Heart right ventricle (tissue), 16 donors: ENCODE measurements at places on chromosomes 16 and 17. TPM values are rescaled to one million over a fixed set of nuclear protein-coding genes. Genes with fewer than 3 reads are reported as not detected.
A peak's percentile ranks its signal among the peaks of the same experiment; 100 is the strongest.

Gene ITGAX
- total RNA-seq, result 18.5 TPM

- no peak overlapping the region for H3K27ac ChIP-seq
- no peaks in the 10 kb centered on the region for H3K4me1 ChIP-seq
- H3K36me3 ChIP-seq, result no peaks in the 10 kb centered on the region
- no peak for DNase-seq
- H3K4me3 ChIP-seq, result no peak overlapping the region
Measured at GRCh38 chr16:79964104-79964503, 363.6 kb upstream of the MAF start.

GRCh38 chr17:43483674-43484551 lies at the start of gene DHX8:
TSS of gene DHX8 (plus strand) at chr17:43483975. CDS start at chr17:43484038, 63 bp downstream.
- peaks cover 39% of the 10 kb centered on the region for H3K4me1 ChIP-seq
- peak; percentile 98 for DNase-seq
- peak within 1 kb of the TSS; percentile 83 for H3K27ac ChIP-seq
- peak within 1 kb of the TSS; percentile 78 for H3K4me3 ChIP-seq
- no peaks in the 10 kb centered on the region for H3K27me3 ChIP-seq
- H3K36me3 ChIP-seq, result no peaks in the 10 kb centered on the region

- no peaks in the 10 kb centered on the region for H3K4me1 ChIP-seq
- no peak overlapping the region for H3K27ac ChIP-seq
Measured at GRCh38 chr17:80624864-80625263, 80.2 kb downstream of the RPTOR start.

GRCh38 chr16:9090101-9090959 lies 1.1 kb upstream of the HAPSTR1 start:
- no peaks in the 10 kb centered on the region for H3K27me3 ChIP-seq
- DNase-seq, result peak; percentile 54
- H3K36me3 ChIP-seq, result no peaks in the 10 kb centered on the region
- H3K27ac ChIP-seq, result peak overlapping the region; percentile 96

Gene SCNN1B
- total RNA-seq, result 0.23 TPM

GRCh38 chr17:73232587-73233373 lies 28.9 kb downstream of the CPSF4L start:
- H3K27ac ChIP-seq, result peak overlapping the region; percentile 89
- no peak for DNase-seq

DNA sequence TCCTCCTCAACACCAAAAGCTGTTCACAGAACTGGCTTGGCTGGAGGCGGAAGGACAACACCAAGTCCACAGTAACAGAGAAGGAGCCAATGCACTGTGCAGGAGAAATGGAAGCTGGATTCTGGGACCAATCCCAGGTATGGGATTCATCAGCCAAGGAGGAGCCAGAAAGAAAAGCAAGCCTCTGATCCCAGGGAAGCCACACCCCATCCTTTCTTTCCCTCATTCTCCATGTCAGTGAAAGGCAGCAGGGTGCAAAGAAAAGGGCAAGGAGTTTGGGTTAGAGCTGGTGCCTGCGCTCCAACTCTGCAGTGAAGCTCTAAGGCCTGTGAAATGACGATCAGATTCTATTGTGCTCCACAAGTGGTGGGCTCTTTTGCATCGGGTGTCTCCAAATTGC lies 11.0 kb downstream of the DCAKD start:
- H3K4me1 ChIP-seq, result peaks cover 64% of the 10 kb centered on the region
- no peaks in the 10 kb centered on the region for H3K27me3 ChIP-seq

DNA sequence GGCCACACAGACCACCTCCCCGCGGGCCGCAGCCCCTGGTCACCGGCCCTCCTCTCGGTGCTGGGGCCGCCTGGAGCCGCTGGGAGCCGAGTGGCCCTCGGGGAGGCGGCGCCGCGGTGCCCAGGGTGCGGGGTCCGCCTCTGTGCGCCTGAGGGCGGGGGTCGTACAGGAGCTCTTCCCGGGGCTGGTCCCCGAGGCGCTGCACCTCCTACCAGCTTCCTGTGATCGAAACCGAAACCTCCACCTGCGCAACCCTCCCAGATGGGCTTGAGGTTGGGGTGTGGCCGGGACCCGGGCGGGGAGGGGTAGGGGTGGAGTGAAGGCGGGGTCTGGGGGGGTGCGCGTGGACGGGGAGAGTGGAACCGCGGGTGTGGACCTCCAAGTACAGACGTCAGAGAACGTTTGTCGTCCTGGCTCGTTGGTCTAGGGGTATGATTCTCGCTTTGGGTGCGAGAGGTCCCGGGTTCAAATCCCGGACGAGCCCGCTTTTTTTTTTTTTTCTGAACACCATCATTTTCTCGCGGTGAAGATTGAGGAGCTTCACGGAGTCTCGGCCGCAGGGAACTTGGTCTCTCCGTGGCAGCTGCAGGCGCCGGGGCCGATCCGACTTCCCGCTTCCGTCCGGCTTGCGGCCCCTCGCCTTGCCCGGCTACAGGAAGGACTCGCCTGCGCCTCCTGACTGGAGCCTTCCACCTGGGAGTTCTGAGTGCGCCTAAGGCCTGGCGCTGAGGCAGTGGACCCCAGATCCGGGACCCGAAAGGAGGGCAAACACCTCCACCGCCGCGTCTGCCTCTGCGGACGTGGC lies 23.9 kb downstream of the ZNF213 start:
- H3K27ac ChIP-seq, result peak overlapping the region; percentile 94
- peak; percentile 88 for DNase-seq
- H3K36me3 ChIP-seq, result no peaks in the 10 kb centered on the region

Gene PIRT
- not detected for total RNA-seq

DNA sequence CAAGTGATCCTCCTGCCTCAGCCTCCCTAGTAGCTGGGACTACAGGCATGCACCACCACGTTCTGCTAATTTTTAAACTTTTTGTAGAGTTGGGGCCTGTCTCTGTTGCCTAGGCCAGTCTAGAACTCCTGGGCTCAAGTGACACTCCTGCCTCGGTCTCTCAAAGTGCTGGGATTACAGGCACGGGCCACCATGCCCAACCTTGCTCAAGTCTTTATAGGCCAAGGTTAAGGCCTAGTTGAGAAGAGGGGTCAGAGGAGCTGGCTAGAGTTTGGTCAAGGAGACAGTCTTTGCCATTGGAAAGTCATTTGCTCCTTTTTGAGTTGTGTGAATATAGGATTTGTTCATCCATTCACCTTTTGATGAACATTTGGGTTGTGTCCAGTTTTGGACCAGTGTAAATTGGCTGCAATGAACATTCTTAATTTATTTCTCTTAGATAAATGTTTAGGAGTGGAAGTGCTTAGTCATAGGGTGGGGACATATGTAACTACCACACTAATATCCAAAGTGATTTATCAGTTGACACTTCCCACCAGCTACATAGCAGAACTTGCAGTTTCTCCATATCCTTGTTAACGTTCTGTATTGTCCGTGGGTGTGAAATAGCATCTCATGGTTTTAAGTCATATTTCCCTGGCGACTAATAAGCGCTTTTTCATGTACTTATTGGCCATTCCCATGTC lies 30.7 kb upstream of the ARHGAP17 start:
- no peak for DNase-seq
- no peaks in the 10 kb centered on the region for H3K36me3 ChIP-seq
- no peak overlapping the region for H3K27ac ChIP-seq
- no peaks in the 10 kb centered on the region for H3K4me1 ChIP-seq
- H3K27me3 ChIP-seq, result no peaks in the 10 kb centered on the region

- H3K36me3 ChIP-seq, result no peaks in the 10 kb centered on the region
- no peak overlapping the region for H3K4me3 ChIP-seq
- no peak overlapping the region for H3K27ac ChIP-seq
Measured at GRCh38 chr17:54891176-54891821, 9.4 kb upstream of the TOM1L1 start.

DNA sequence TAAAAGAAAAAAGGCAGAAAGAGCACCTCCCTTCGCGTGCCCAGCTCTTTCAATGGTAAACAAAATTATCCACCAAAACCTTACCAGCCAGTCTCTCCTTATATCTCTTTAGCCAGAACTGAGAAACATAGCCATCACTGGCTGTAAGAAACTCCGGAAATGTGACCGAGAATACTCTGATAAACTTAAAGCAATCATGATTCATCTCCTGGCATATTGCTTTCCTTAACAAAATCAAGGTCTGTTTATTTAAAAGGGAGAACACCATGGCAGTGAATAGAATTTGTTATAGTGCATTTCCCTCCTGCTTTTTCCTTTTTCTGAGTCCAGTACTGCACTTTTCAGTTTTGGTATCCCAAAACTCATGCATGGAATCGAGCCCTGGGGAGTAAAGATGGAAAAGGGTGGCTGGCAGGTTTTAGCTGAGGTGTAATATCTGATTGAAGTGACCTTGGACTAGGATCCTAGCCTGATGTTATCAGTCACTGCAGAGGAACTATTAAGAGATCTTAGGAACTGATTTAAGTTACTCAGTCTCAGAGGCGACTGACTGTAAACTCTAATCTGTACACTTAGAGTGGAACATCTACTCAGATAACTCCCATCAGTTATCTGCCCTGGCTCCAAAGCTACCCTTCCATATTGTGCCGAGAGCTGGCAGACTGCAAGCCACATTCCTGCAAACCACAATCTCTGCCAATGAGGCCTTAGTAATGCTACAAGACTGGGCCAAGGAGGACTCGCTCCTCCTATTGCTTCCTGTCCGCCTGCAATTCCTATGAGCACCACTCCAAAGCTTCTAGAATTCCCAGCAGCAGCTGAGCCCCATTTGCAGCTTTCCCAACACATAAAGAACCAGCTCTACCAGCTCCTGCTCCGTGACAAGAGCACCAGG lies 7.4 kb upstream of the COX10 start:
- peaks cover 15% of the 10 kb centered on the region for H3K4me1 ChIP-seq
- no peaks in the 10 kb centered on the region for H3K27me3 ChIP-seq
- no peak overlapping the region for H3K4me3 ChIP-seq
- H3K27ac ChIP-seq, result no peak overlapping the region
- H3K36me3 ChIP-seq, result no peaks in the 10 kb centered on the region

GRCh38 chr16:57623251-57624043 lies 5.0 kb upstream of the ADGRG1 start:
- H3K4me1 ChIP-seq, result peaks cover 30% of the 10 kb centered on the region
- no peak overlapping the region for H3K4me3 ChIP-seq
- H3K27me3 ChIP-seq, result no peaks in the 10 kb centered on the region

- H3K27me3 ChIP-seq, result peaks cover 84% of the 10 kb centered on the region
- no peak for DNase-seq
Measured at GRCh38 chr17:41530062-41531048, 2.2 kb upstream of the KRT19 start.

Gene NAGS
- total RNA-seq, result 0.76 TPM

Gene KRTAP2-2
- not detected for total RNA-seq

- no peaks in the 10 kb centered on the region for H3K27me3 ChIP-seq
- no peak for DNase-seq
- H3K4me1 ChIP-seq, result peaks cover 71% of the 10 kb centered on the region
Measured at GRCh38 chr16:87368029-87368770, 15.4 kb downstream of the FBXO31 start.

GRCh38 chr17:4474093-4474492 lies 24.6 kb upstream of the SPNS2 start:
- H3K27ac ChIP-seq, result peak overlapping the region; percentile 33
- H3K4me1 ChIP-seq, result peaks cover 19% of the 10 kb centered on the region

Gene HS3ST3A1
- total RNA-seq, result 0.53 TPM

- no peaks in the 10 kb centered on the region for H3K36me3 ChIP-seq
- DNase-seq, result no peak
- no peaks in the 10 kb centered on the region for H3K27me3 ChIP-seq
- H3K4me3 ChIP-seq, result no peak overlapping the region
- no peak overlapping the region for H3K27ac ChIP-seq
Measured at GRCh38 chr16:48887646-48888210, 277.7 kb upstream of the N4BP1 start.

Gene C17orf67
- 0.96 TPM for total RNA-seq

- DNase-seq, result no peak
- no peaks in the 10 kb centered on the region for H3K36me3 ChIP-seq
- H3K4me3 ChIP-seq, result no peak overlapping the region
- peaks cover 12% of the 10 kb centered on the region for H3K4me1 ChIP-seq
- H3K27me3 ChIP-seq, result peaks cover 62% of the 10 kb centered on the region
Measured at GRCh38 chr17:38656959-38657823, 17.6 kb downstream of the EPOP start.

Gene GPR142
- not detected for total RNA-seq

DNA sequence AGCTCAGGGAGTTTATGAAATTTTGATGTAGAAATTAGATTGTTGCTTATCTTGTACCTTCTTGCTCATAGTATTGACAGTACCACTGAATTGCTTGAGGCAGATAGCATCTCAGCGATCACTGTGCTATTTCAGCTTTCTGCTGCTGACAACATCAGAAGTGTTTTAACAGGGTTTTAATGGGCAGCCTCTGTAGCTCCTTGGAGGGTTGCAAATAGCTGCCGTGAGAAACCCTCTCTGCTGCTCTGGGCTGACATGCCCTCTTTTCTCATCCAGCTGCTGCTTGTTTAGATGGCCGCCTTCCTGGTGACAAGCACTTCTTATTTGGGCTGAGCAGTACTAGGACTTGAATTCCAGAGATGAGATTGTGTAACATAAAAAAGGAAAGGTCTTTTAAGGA lies 180.2 kb upstream of the TBX2 start:
- H3K27ac ChIP-seq, result peak overlapping the region; percentile 56
- H3K4me1 ChIP-seq, result peaks cover 32% of the 10 kb centered on the region
- H3K4me3 ChIP-seq, result no peak overlapping the region

GRCh38 chr16:54873071-54873470 lies 57.6 kb upstream of the IRX5 start:
- H3K36me3 ChIP-seq, result no peaks in the 10 kb centered on the region
- no peak overlapping the region for H3K27ac ChIP-seq
